ENCODE measurements at places on chromosomes 3 and 15. TPM values are rescaled to one million over a fixed set of nuclear protein-coding genes. Genes with fewer than 3 reads are reported as not detected.

GOLGA8O gene
- 0.34 TPM for total RNA-seq

CLDN18 gene
- total RNA-seq = not detected

SLC22A14 gene
- 0.09 TPM for total RNA-seq

TRPM7 gene
- 21.5 TPM for total RNA-seq

ETV5 gene
- total RNA-seq = 66.3 TPM

LRRC34 gene
- total RNA-seq = 0.61 TPM

DNA sequence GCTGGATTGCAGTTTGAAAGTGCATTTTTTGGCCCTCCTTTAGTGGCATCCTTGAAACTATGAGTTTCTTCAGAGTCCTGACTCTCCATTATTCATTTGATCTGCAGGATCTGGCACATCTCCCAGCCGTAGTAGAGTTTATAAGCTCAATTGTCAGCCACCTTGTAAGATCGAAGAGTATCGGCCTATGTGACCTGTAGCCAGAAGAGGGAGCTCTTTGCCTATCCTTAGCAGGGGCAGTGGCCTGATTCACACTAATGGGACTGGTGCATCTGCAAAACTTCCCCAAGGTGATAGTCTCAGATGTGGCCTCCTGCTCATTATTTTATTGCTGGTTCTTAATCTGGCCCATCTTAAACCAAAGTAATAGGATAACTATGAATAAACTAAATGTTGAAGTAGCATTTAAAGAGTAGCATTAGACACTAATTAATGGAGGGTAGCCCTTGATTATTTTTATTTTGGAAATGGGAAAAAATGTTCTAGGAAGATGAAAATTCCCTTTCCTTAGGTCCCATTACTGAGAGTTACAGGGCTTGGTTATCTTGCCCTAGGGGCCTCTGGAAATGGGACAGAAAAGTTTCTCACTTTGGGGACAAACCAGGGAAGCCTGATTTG is 21.2 kb downstream of the GCSAM start:
- H3K4me3 ChIP-seq = no peak overlapping the region
- no peak overlapping the region for H3K27ac ChIP-seq
- H3K4me1 ChIP-seq = peaks cover 6% of the 10 kb centered on the region
- no peaks in the 10 kb centered on the region for H3K27me3 ChIP-seq
- H3K36me3 ChIP-seq = peaks cover 10% of the 10 kb centered on the region
- DNase-seq = peak; percentile 76

DNA sequence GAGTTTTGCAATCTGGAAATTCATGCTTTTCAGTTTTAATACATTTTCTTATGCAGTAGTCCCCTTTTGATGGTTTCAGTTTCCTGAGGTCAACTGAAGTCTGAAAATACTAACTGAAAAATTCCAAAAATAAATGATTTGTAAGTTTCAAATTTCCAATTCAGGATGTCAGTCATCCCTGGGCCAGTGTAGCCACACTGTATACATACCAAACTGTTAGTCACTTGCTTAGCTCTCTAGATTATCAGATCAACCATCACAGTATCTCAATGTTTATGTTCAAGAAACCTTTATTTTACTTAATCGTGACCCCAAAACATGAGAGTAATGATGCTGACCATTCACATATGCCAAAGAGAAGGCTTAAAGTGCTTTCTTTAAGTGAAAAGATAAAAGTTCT is 715.5 kb downstream of the GBE1 start:
- H3K36me3 ChIP-seq = no peaks in the 10 kb centered on the region
- no peak overlapping the region for H3K27ac ChIP-seq
- no peak overlapping the region for H3K4me3 ChIP-seq

DNA sequence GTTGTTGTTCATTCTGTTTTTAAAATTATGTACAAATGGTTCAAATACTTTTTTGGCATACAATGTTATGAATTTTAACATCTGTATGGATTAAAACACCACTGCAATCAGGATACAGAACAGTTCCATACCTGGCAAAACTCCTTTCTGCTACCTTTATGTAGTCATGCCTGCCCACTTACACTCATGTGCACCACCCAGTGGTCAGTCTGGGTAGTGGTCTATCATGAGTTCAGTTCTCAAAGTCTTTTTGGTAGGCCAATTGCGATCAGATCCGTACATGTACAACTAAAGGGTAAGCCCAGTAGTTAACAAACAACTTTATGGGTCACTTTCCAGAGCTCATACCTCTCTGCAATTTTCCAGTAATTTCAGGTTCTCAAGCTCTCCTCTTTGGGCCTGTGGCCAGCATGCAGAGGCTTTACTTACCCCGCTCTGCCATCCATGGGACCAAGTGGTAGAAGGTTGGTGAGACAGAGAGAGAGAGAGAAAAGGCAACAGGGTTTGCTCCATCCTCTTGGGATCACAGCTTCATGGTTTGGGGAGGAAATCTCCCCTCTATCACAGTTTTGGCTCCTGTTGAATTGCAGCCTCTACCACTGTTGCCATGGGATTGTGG is 63.9 kb upstream of the FAM98B start:
- no peak overlapping the region for H3K4me3 ChIP-seq
- H3K27me3 ChIP-seq = peaks cover 2% of the 10 kb centered on the region
- H3K4me1 ChIP-seq = no peaks in the 10 kb centered on the region
- no peaks in the 10 kb centered on the region for H3K36me3 ChIP-seq

DNA sequence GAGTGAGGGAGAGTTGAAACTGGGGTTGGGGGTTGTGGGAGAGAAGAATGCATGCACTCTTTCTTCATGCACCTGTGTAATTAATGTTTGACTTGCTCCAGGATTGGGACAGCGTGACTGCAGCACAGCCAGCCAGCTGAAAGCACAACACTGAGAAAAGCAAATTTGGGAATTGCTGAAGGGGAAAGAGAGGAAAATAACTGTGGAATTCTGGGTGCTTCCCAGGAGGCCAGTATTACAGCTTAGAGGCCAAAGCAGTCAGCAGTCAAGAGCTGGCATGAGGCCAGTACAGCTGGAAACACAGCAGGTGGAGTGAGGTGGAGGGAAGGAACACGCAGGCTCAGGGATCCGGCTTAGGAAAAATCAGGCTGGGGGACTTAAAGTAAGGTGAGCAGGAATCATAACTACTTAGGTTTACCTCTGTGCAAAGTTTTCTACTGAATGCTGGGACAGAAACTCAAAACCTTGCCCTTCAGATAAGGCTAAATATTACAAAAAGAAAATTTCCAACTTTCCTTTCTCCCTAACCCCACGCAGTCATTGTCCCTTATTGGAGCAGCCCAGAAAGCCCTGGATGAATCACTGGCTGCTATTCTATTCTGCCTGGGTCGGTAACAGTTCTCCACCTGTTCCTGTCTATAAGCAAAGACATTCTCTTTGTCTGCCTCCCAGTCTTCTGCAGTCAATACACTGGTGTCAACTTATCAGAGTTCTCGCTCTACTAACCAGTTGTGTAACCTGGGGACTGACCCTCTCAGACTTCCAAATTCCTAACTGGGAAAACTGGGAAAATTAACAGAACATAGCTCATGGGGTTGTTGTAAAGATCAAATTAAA is 167.2 kb downstream of the MAGI1 start:
- no peaks in the 10 kb centered on the region for H3K27me3 ChIP-seq
- no peak overlapping the region for H3K27ac ChIP-seq
- H3K4me3 ChIP-seq = no peak overlapping the region
- no peaks in the 10 kb centered on the region for H3K36me3 ChIP-seq
- no peak for DNase-seq

- no peaks in the 10 kb centered on the region for H3K36me3 ChIP-seq
- DNase-seq = no peak
Measured at GRCh38 chr3:77041811-77042210, 1.9 kb downstream of the ROBO2 start.

DNA sequence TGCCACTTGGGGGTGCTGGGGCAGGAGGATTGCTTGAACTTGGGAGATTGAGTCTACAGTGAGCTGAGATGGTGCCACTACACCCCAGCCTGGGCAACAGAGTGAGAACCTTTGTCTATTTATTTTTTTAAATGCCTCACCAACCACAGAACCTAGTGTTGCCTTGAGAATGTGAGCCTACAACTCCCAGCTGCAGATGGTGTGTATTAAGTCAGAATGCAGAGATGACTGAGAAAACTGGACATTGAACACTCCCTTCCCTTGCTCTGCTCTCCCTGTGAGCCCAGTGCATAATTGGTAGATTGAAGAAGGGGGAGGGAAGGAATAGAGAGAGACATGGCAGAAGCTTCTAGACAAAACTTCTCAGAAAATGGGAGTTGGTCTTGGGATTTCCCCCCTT is 53.5 kb downstream of the CCDC33 start:
- H3K36me3 ChIP-seq = no peaks in the 10 kb centered on the region
- no peak overlapping the region for H3K4me3 ChIP-seq
- H3K27ac ChIP-seq = no peak overlapping the region
- H3K27me3 ChIP-seq = peaks cover 41% of the 10 kb centered on the region
- no peak for DNase-seq

GRCh38 chr3:99713440-99713839 is 75.0 kb downstream of the COL8A1 start:
- peaks cover 16% of the 10 kb centered on the region for H3K4me1 ChIP-seq
- H3K4me3 ChIP-seq = no peak overlapping the region
- H3K36me3 ChIP-seq = peaks cover under 1% of the 10 kb centered on the region

- H3K27ac ChIP-seq = no peak overlapping the region
- H3K36me3 ChIP-seq = peaks cover 5% of the 10 kb centered on the region
- H3K27me3 ChIP-seq = no peaks in the 10 kb centered on the region
- DNase-seq = no peak
Measured at GRCh38 chr3:8561370-8561769, 59.7 kb downstream of the LMCD1 start.

GRCh38 chr3:180764481-180764880 is 85.2 kb upstream of the CCDC39 start:
- no peaks in the 10 kb centered on the region for H3K4me1 ChIP-seq
- no peak for DNase-seq
- H3K27ac ChIP-seq = no peak overlapping the region
- no peaks in the 10 kb centered on the region for H3K27me3 ChIP-seq

DNA sequence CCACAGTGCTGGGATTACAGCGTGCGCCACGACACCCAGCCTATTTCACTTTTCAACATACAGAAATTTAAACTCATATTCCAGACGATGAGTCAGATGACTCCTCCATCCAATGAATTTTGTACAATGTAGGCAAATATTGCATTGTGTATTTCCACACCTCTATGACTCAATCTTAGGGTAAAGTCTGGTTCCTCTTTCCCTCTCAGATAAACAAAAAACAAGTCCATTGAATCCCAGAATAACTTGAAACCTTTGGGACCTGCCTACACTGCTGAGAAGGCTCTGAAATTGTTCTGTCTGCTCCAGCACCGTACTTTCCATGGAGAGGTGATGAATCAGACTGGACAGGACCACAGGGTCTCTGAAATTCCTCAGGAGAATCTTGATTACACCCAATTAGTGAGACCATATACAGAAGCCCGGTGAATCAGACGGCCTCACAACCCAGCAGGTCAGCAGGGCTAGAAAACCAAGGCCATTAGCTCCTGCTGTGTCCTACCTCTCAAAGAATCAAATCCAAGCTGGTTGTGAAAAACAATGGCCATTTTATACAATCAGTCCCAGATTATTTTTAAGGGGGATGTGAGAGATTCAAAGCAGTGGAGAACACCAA is 112.6 kb downstream of the ERC2 start:
- no peak overlapping the region for H3K4me3 ChIP-seq
- H3K27me3 ChIP-seq = no peaks in the 10 kb centered on the region
- H3K4me1 ChIP-seq = no peaks in the 10 kb centered on the region
- DNase-seq = no peak

- no peaks in the 10 kb centered on the region for H3K36me3 ChIP-seq
- H3K27ac ChIP-seq = no peak overlapping the region
- no peaks in the 10 kb centered on the region for H3K4me1 ChIP-seq
- H3K4me3 ChIP-seq = no peak overlapping the region
- DNase-seq = no peak
- peaks cover 12% of the 10 kb centered on the region for H3K27me3 ChIP-seq
Measured at GRCh38 chr15:81381720-81382119, 7.7 kb upstream of the TMC3 start.

DNA sequence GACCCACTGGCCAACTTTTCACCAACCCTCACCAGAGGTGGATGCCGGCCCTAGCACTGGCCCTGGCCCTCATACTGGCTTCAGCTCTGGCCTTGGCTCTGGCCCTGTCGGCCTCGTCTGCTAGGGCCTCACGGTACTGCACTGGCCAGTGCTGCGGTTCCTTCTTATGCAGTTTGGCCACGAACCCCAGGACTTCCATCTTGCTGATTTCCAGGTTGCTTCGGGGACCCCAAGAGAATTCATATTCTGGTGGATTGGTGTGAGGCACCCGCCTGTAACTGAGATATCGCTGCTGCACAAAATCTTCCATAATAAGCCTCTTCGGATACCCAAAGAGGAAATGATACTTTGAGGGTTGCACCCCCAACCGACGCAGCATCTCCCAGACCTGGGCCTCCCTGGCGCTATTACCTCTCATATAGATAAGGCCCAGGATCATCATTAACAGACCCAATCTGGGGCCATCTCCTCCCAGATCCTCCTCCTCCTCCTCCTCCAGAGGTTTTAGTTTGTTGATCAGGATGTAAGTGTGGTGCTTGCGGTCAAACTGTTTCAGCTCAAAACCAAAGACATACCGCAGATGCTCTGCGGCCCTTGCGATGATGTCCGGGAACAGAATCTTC is 883 bp downstream of the MAGEF1 start:
- H3K36me3 ChIP-seq = peaks cover 34% of the 10 kb centered on the region
- DNase-seq = no peak
- peak overlapping the region; percentile 95 for H3K4me3 ChIP-seq
- no peaks in the 10 kb centered on the region for H3K27me3 ChIP-seq
- peak overlapping the region; percentile 94 for H3K27ac ChIP-seq

GRCh38 chr15:78619022-78619950 is 1.5 kb downstream of the CHRNA3 start:
- peaks cover 48% of the 10 kb centered on the region for H3K27me3 ChIP-seq
- H3K27ac ChIP-seq = no peak overlapping the region
- no peak for DNase-seq
- H3K4me3 ChIP-seq = no peak overlapping the region

DNA sequence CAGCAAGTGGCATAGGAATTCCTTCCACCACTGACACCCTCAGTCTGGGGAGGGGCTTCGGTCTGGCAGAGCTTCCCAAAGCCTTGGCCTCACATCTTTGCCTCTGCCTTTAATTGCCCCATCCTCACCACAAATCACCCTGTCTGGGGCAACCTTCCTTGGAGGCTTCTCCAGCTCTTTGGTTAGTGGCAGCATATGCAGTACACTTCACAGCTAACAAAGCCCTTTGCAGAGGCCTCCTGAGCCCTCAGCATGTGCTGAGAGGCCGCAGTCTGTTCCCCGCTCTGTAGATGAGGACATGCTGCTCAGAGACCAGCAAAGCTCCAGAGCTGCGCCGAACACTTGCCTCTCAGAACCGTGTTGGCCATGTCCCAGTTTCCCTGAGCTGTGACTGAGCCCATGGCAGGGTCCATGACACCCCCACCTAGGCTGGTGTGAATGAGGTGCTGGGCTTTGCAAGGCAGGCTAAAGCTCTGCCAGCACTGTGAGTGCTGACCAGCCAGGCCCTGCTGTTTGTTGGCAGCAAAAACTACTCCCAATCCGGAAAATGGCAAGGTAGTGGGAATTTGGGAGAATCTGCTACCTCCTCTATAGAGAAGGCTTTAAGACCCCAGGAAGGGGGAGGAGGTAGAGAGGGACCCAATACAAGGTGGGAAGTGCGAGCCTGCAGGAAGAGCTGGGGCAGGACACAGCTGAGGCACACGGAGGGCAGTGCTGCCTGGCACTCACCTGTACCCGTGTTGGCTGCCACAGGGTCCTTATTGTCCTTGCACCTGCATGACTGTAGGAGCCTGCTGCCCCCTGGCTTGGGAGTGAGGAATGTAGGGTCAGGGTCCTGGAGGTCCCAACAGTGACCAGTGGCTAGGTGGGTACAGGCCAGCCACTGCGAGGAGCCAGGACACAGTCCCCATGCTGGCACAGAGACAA is 8.4 kb upstream of the KLF15 start:
- H3K4me1 ChIP-seq = peaks cover 7% of the 10 kb centered on the region
- DNase-seq = no peak
- no peak overlapping the region for H3K4me3 ChIP-seq
- H3K27ac ChIP-seq = no peak overlapping the region

Measured in HFFc6 (cell line).